ENCODE measurements at places on chromosomes 1 and 21. TPM values are rescaled to one million over a fixed set of nuclear protein-coding genes. Genes with fewer than 3 reads are reported as not detected.
A peak's percentile ranks its signal among the peaks of the same experiment; 100 is the strongest.

BRDT gene
- not detected for total RNA-seq

KRTAP12-4 gene
- total RNA-seq = not detected

AZIN2 gene
- total RNA-seq = 9.4 TPM

OR2L3 gene
- total RNA-seq = not detected

GRCh38 chr1:167229719-167230385, 9.2 kb downstream of the POU2F1 start:
- DNase-seq = no peak

GRCh38 chr1:177965293-177965692, 4.6 kb downstream of the SEC16B start:
- no peak for DNase-seq

DNA sequence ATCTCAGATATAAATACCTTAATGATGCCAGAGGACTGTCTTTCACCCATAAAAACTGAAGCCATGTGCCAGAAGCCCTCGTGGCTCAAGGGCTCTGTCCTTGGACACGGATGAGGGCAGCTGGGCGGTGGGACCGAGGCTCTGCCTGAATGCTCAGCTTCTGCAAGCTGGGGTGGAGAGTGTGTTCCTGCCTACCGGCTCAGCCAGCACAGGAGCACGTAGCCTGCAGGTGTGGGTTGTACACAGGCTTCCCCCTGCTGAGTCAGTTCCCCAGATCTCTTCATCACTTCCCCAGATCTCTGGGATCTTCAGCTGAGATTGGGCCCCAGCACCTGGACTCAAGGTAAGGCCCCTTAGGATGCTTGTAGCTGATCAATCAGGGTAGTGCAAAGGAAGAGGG, 15.4 kb downstream of the KCNJ15 start:
- DNase-seq = no peak

GRCh38 chr1:30465096-30465495, 258.3 kb downstream of the MATN1 start:
- DNase-seq = no peak

- peak; percentile 74 for DNase-seq
These were observed 275.4 kb upstream of the USP24 start for GRCh38 chr1:55490547-55490946.

All from RPMI7951 (cell line).